IMR-90 (cell line): ENCODE measurements at places on chromosomes 6 and 20. TPM values are rescaled to one million over a fixed set of nuclear protein-coding genes. Genes with fewer than 3 reads are reported as not detected.
A peak's percentile ranks its signal among the peaks of the same experiment; 100 is the strongest.

- no peak for DNase-seq
Observed at GRCh38 chr6:3235486-3235885, 8.0 kb upstream of the TUBB2B start.

DNA sequence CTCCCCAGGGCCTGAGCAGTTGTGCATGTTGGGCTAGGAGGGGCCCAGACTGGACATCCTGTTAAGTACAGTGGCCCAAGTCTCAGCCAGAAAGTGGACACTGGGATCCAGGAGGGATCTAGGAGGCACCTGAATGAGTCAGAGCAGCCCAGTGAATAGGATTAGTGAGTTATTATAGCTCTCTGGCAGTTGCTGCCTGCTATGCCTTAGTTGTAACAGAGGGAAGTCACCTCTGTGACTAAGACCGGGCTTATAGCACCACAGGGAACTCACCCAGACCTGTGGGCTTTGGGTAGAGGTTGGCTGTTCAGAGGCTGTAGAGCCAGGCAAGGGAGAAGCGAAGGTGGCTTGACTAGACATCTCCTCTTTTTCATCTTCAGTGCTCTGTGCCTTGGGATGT lies 39.0 kb upstream of the AAR2 start:
- no peak for DNase-seq

- peak; percentile 28 for DNase-seq
Observed at GRCh38 chr6:159608961-159609651, 83.9 kb downstream of the SOD2 start.

- DNase-seq: no peak
Observed at GRCh38 chr6:41599015-41599851, 39.0 kb upstream of the MDFI start.

- peak; percentile 20 for DNase-seq
Observed at GRCh38 chr6:43052842-43053544, 658 bp downstream of the CUL7 start.

DNA sequence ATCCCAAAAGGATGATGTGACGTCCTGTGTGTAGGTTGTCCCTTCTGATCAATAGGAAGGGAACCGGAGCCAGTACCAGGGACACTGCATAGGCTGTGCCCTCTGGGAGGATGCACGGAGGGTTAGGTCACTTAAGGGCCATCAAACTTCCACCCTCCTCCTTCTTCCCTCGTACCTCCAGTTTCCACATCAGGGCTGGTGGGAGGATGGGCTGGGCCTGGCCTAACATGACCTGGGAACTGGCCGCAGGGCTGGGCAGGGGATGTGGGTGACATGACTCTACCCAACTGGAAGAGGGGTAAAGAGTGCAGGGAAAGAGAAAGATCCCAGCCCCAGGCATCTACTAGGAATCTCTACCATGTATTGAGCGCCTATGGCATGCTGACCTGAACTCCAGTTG lies 46.2 kb upstream of the MDGA1 start:
- DNase-seq: no peak

- peak; percentile 37 for DNase-seq
Observed at GRCh38 chr20:41697861-41698559, 79.8 kb upstream of the CHD6 start.

GRCh38 chr6:90689172-90689571 lies 102.3 kb upstream of the MAP3K7 start:
- no peak for DNase-seq

DNA sequence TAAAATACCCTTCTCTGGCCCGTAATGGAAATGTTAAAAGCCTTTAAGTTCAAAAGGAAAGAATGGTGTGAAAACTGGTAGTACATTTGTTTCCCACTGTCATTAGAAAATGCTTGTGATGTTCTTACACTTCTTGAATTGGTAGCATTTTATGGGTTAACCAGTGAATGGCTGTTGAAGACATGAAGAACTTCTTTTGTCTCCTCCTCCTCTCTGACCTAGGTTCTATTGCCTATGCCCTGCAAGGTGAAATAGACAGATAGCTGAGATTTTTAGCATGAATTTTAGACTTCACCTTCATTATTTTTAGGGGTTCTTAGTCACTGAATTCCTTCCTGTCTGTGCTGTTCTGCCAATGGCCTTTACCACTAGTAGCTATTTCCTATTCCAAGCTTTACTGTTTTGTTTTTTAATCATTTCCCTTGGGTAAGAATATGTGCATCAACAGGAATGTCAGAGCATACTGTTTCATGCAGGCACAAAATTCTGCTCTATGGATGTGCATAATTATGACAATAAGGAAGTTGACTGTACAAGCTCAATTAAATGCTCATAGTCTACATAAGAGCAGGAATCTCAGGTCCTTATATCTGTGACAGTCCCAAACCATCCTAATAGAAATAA lies 4.9 kb downstream of the TNFAIP3 start:
- peak; percentile 47 for DNase-seq

GRCh38 chr6:26195924-26196845 lies 109.0 kb downstream of the HFE start:
- DNase-seq: peak; percentile 23

- DNase-seq: no peak
Observed at GRCh38 chr6:12761376-12762115, 45.0 kb downstream of the PHACTR1 start.

- DNase-seq: peak; percentile 3
Observed at GRCh38 chr20:22797103-22797502, 212.7 kb upstream of the FOXA2 start.

DNA sequence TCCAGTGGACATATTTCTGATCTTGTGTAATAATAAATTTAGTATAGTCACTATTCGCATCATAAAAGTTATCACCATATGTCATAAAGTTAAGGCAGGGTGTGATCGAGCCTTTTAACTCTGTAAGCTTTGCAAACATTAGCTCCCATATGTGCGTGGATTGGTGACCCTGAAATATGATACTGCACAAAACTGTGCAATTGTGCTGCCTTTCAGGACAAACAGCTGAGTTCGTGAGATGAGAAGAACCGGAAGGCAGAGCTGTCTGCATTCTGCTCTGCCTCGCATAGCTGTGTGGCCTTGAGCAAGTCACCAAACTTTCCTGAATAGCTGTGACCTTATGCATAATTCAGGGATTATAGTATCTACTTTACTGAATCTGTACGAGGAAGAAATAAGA lies 3.2 kb upstream of the PLEKHG1 start:
- no peak for DNase-seq

GRCh38 chr6:28794175-28795002 lies 129.4 kb downstream of the TRIM27 start:
- DNase-seq: peak; percentile 31

GRCh38 chr6:105759946-105760345 lies 326.2 kb upstream of the PRDM1 start:
- DNase-seq: peak; percentile 95

DNA sequence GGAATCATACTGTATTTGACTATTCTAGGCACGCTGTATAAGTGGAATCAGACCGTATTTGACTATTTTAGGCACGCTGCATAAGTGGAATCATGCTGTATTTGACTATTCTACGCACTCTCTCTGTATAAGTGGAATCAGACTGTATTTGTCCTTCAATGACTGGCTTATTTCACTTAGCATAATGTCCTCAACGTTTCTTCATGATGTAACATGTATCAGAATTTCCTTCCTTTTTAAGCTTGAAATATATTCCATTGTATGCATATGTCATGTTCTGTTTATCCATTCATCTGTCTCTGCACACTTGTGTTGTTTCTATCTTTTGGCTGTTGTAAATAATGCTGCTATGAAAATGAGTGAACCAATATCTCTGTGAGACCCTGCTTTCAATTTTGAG lies 5.7 kb downstream of the CCDC170 start:
- DNase-seq: no peak

DNA sequence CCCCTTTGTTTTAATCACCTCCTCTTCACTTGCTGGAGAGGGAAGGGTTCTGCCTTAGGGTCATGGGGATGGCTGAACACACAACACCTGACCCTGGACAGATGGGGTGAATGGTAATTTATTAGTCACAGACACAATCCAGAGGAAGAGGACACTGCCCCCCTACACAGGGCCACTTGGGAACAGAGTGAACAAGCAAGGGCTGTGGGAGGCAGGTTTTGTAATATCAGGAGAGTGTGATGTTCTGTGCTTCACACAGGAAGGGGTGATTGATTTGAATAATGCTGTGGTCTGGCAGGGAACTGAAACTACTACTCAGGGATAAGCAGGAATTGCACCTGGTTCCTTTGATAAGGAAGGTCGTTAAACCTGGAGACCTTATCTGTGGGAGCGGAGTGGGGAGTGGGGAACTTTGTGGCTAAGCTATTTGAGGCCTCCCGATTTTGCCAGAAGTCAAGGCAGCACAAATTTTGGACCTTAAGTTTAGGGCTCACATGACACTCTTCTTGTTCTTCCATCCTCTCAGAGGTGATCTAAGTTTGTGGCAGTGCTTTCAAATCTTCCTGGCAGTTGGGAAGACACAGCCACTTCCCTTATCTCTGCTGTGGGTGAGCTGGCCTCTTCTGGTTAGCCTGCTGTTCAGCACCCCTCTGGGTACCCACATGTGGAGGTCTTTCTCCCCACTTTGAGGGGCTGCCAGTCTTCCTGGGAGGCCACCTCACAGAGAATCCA lies 77.8 kb downstream of the CD164 start:
- no peak for DNase-seq

GRCh38 chr6:72955666-72956065 lies 269.6 kb downstream of the KHDC1L start:
- no peak for DNase-seq

DNA sequence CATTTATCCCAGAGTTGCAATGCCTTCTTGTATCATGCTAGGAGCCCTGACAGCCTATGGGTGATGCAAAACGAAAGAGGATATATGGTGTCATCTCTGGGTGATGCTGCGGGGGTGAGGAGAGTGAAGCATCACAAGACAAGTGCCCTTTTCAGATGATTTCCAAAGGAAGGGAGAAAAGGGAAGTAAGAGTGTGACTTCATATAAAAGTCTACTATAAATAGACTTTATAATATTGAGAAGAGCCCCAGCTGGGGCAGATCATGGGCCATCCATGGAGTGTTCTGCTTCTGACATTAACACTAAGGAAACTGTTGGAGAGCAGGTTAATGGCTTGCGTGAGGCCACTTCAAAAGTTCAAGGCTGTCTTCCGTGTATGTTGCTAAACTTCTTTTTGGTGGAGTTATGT lies 4.4 kb downstream of the CD83 start:
- DNase-seq: no peak

- no peak for DNase-seq
Observed at GRCh38 chr6:135163440-135163738, 17.7 kb upstream of the MYB start.

DNA sequence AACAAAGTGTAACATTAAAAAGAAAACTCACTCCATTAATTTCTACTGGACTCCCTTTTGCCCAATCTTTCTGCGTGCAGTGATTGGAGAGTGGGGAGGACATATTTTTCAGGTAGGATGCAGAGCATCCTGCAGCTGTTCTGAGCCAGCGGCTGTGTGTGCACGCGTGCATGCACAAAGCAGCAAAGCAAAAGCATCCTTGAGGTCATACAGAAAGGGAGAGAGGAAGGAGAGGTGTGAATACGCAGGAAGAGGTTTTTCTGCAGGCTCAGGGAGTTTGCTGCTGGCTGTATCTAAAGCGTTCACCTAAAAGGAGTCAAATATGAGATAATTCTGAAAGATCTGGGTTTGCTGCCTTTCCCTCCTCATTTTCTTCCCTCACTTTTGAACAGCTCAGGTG lies 108.4 kb downstream of the HUS1B start:
- DNase-seq: no peak

DNA sequence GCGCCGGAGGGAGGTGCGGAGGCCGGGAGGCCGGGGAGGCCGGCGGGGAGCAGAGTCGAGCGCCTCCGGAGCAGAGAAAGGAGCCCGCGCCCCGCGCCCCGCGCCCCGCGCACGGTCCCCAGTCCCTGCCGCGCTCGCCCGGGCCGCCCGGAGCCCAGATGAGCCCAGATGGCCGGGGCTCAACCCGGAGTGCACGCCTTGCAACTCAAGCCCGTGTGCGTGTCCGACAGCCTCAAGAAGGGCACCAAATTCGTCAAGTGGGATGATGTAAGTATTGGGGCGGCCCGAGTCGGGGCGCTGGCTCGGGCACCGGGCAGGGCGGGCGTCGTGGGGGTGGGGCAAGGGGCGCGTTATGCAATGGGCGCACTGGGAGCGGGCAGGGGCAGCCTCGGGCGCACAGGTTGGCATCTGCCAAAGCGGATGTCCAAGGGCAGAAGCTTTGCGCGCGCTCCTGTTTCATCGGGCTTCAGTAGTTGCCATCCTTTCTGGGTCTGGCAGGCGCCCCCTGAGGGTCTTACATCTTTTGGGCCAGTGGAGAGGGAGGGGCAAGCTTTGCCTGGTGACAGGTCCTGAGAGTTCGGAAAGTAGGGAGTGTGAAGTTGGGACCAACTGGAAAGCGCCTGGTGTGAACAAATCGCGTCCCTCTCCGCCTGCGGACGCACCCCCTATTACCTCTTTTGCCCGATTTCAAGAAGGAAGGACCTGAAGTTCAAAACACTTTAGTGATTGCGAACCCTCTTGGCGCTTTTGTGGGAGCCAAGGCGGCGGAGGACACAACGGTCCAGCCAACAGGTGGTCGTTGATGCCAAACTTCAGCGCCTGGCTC lies 631 bp downstream of the PLCB1 start:
- DNase-seq: no peak

- DNase-seq: no peak
Observed at GRCh38 chr20:8933381-8933807, 135.5 kb upstream of the PLCB4 start.

DNA sequence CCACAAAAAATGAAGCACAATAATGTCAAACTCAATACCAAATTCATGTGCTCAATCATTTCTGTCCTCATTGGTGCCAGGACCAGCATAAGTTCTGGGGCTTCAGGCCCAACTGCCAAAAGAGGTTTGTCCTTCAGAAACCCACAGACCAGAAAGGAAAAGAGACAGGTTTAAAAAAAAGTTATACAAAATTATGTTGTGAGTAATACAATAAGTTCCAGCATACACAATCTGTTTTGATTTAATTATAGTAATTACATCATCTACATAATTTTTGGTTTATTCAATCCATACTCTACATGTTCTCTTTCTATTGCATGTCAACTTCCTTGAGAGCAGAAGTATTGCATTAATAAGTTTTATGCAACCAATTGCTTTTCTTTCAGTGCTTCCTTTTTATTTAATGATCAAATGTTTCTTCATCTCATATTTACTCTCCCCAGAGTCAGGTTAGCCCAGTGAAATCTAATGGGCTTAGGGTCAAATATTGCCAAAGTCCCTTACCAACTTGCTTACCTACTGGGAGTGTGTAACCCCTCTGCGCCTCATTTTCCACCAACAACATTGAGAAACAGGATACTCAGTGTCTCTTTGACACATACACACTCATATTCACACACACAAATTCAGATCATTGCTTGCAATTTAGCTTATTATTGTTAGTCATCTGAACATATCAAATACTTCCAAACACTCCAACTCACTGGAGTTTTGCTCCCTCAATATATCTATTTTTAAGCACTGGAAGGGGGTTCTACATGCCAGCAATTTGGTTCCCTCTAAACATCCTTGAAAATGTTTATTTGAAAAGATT lies 424.4 kb upstream of the MARCKS start:
- peak; percentile 41 for DNase-seq

Gene SLC16A10
- polyA plus RNA-seq: not detected in 2 replicates

Gene MEI4
- polyA plus RNA-seq: not detected in 2 replicates

Gene SLC17A3
- not detected in 2 replicates for polyA plus RNA-seq

Gene CST7
- polyA plus RNA-seq: not detected in 2 replicates

Gene SPATA25
- 0.36 and 1.0 TPM in 2 replicates for polyA plus RNA-seq

Gene LY6G5B
- 10.2 and 13.6 TPM in 2 replicates for polyA plus RNA-seq

Gene PPP1R14C
- polyA plus RNA-seq: not detected in 2 replicates

Gene KHDC1
- polyA plus RNA-seq: 4.1 and 5.5 TPM in 2 replicates

Gene RIPOR2
- polyA plus RNA-seq: 0.87 and 1.2 TPM in 2 replicates

Gene SLC35F1
- polyA plus RNA-seq: not detected in 2 replicates

Gene LAMA2
- polyA plus RNA-seq: 8.9 and 9.9 TPM in 2 replicates

Gene BMP2
- 0.21 and 0.29 TPM in 2 replicates for polyA plus RNA-seq

Gene DOK5
- 2.7 and 2.8 TPM in 2 replicates for polyA plus RNA-seq
